ENCODE measurements at places on chromosomes 5 and 9.

- no peak for DNase-seq
Measured at GRCh38 chr5:173114536-173114935, 29.8 kb upstream of the BNIP1 start.

- DNase-seq, result peak; percentile 70
Measured at GRCh38 chr5:73303148-73304079, 130.4 kb downstream of the TMEM174 start.

- peak; percentile 53 for DNase-seq
Measured at GRCh38 chr9:134366223-134367031, 40.2 kb downstream of the RXRA start.

DNA sequence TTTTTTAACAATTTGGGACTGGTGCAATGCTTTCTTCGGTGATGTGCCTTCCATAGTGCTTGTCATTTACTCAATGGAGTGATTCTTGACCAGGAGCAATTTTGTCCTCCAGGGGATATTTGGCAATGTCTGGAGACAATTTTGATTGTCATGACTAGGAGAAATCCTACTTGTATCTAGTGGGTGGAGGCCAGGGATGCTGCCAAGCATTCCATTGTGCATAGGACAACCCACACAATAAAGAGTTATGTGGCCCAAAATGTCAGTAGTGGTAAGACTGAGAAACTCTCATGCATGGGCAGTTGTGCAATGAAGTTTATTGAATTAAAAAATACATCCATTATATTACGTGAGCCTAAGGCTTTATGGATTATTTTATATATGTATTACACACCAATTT, 70.5 kb downstream of the FOCAD start:
- DNase-seq, result no peak

- DNase-seq, result no peak
Measured at GRCh38 chr5:57119031-57119430, 54.8 kb upstream of the GPBP1 start.

DNA sequence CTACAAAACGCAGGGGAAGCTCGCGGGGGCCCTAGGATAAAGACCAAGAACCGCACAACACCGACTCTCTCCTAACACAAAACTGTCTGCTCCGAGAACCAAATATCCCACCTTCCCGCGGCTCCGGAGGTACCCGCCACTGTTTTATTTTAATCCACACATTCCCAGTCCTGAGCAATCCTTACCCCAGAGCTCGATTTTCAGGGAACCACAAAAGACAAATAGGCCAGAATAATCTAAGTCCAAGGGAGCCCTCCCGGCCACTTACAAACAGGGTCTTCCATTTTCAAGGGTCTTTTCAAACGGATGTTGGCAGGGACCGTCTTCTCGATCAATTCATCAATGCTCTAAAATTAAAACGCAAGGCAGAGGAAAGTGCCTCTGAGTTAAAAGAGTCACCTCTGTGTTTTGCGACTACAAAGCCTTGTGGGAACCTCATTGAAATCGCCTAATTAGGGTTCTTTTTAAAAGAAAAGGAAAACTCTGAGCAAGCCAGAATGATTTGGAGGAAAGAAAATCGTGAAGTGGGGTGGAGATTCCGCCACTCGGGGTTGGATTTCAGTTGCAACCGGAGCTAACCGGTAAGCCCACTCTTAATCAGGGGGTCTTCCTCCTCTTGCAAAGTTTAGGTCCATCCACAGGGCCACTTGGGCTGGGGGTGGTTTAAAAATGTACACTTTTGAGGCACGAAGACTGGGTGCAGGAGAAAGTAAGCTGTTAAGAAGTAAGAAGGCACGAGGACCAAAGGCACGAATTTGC, 1.0 kb downstream of the GLDC start:
- peak; percentile 85 for DNase-seq

GRCh38 chr9:137502008-137502911, 43.1 kb upstream of the NSMF start:
- DNase-seq, result no peak

GRCh38 chr5:52988335-52989024, 672 bp upstream of the ITGA2 start:
- DNase-seq, result no peak

DNA sequence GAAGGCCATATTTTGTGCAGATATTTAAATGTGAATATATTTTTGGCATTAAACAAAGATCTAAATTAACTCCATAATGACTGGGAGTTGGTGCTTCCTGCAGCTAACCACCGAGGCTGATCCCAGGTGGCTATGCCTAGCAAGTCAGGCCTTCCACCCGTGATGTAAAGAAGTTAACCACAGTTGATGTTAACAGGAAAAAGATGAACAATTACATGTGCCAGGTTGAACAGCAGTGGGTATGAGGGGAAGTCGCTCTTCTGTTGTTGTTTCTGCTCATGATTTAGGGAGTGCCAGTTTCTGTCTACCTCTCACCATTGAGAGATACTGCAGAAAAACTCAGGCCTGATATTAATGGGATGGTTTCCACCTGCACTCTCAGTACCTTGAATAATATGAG, 334.3 kb downstream of the EBF1 start:
- DNase-seq, result no peak

- no peak for DNase-seq
Measured at GRCh38 chr5:98470747-98471146, 302.7 kb upstream of the RGMB start.

GRCh38 chr5:148986636-148987035, 76.2 kb downstream of the SH3TC2 start:
- DNase-seq, result no peak

GRCh38 chr5:151825445-151825844, 53.7 kb downstream of the G3BP1 start:
- DNase-seq, result peak; percentile 73

DNA sequence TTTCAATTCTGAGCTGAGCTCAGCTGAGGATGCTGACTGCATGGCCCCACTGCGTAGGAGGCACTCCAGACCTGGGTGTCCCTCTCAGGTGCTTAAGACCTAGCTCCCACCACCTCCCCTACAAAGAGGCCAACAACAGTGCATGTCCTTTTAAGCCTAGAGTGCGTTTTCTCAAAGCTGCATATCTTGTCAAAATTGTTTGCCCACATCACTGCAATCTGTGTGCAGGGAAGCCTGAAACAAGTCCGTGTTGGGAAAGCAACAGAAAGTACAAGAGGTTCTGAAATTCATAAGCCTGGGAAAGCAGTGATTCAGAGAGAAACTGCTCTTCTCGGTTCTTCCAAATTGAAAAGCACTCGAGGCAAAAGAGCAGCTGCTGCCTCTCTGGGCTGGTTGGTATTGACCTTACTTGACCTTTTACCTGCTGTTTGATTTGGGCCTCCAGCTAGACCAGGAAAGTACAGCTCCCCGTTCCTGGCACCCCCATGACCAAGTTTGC, 238.4 kb downstream of the NR2F1-AS1 start:
- DNase-seq, result peak; percentile 15

DNA sequence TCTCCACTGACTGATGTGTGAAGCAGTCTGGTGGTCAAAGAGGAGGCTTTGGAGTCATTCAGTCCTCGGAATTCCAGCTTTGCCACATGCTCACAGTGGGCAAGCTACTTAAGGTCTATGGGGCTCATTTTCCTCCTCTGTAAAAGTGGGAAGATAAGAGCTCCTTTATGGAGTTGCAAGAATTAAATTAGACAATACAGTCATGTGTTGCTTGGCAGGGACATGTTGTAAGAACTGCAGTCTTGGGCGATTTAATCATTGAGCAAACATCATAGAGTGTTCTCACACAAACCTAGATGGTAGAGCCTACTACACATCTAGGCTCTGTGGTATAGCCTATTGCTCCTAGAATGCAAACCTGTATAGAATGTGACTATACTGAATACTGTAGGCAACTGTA, 253.9 kb downstream of the SH3GL2 start:
- DNase-seq, result no peak

GRCh38 chr9:104903609-104904008, 24.3 kb downstream of the ABCA1 start:
- peak; percentile 34 for DNase-seq

GRCh38 chr5:154467655-154468354, 10.2 kb downstream of the HAND1 start:
- peak; percentile 86 for DNase-seq

GRCh38 chr5:62315376-62316175, 9.6 kb downstream of the KIF2A start:
- DNase-seq, result no peak

- no peak for DNase-seq
Measured at GRCh38 chr5:56688402-56688801, 126.9 kb upstream of the MAP3K1 start.

DNA sequence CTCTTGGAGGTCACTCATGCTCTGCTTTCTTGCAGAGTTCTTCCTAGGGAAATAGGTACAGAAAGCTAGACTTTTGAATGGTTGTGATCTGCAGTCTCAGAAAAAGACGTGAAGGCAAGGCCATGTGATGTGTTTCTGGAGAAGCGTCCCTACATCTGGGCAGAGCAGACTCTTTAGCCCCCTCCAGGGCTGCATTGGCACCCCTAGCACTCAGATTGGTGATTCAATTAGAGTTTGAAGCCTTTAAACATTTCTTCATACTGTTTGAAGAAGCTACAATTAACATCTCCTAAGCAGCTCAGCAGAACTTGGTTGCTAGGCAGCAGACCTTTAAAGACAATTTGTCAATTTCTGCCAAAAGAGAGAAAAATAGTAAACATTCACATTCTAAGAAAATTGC, 21.6 kb downstream of the JADE2 start:
- no peak for DNase-seq

DNA sequence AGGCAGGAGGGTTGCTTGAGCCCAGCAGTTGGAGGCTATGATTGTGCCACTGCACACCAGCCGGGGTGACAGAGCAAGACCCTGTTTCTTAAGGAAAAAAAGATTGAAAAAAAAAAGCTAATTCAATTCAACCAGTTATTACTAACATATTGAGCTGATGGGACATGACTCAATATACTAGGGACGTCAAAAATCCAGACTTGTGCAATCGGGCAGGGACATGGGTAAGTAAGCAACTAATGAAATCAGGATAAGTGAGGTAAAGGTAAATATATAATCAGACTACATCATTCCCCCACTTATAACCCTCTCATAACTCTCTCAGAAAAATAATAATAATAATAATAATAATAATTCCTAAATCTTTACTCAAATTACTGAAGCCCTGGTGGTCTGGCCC, 975 bp upstream of the HAVCR1 start:
- DNase-seq, result no peak

DNA sequence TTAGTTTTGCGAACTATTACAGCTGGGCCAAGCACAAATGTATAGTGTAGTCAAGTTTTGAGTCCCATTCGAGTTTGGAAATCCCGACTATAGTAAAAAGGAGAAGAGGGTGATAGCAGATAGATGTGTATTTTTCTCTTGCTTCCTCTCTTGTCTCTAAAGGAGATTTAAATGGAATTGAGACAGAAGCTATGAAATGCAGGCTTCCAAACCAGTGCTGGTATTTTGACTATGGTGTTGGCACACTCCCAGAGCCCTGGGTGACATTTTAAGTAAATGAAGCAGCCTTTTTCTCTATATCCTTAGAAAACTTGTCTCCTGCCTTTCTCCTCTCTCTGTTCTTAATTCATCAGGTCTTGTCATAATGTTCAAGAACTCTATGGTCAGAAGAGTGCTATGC, 17.7 kb upstream of the AUH start:
- no peak for DNase-seq

DNA sequence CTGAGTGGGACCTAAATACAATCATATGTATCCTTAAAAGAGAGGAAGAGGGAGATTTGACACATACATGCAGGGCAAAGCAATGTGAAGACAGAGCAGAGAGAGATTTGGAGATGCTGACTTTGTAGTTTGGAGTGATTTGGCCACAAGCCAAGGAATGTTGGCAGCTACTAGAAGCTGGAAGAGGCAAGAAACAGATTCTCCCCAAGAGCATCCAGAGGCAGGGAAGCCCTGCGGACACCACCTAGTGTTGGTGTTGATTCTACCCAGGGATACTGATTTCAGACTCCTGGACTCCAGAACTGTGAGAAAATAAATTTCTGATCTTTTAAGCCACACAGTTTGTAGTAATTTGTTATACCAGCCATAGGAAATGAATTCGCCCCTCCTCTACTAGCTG, 64.9 kb upstream of the OSMR start:
- no peak for DNase-seq

DNA sequence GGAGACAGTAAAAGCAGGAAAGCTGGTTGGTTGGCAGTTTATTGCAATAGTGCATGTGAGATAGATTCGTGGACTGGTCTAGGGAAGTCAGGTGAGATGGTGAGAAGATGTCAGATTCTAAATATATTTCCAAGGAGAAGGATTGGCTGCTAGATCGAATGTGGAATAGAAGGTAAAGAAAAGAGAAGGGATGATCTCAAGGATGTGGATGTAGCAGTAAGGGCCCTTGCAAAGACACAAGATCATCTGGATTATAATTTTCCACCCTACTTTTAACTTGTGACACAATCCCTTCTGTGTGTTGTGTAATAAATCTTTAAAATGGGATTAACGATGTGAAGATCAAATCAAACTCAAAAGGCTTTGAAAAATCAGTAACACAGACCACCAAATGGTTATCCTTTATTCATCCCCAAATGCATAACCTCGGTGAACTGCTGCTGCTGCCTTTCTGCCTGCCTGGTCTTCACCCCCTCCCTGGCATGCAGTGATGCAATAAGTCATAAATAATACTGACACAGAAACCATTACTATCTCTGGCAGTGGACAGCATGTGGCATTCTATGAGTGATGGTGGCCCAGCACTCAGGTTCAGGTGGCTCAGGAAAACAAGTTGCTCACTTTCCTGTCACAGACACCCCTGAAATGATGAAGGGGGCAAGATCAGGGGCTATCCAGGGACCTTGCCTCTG, 178.4 kb downstream of the FAM114A2 start:
- no peak for DNase-seq

GRCh38 chr5:74864823-74865222, 1.4 kb downstream of the FAM169A start:
- no peak for DNase-seq

DNA sequence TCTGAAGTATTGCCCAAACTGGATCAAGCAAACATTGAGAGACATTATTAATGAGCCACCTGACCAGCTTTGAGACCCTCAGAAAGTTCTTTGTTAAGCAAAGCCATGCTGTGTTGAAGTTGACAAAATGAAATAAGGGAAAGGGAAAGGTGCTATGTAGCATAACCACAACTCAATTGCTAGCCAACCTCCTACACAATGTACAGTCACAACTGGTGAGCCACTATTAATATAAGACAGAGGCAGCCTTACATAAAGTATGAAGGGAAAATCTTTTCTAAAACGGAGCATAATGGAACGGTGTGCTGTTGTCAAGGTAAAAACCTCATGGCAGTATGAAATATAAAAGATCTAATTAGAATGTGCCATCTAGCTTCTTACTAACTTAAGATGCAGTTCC, 375.8 kb upstream of the ST8SIA4 start:
- DNase-seq, result no peak

DNA sequence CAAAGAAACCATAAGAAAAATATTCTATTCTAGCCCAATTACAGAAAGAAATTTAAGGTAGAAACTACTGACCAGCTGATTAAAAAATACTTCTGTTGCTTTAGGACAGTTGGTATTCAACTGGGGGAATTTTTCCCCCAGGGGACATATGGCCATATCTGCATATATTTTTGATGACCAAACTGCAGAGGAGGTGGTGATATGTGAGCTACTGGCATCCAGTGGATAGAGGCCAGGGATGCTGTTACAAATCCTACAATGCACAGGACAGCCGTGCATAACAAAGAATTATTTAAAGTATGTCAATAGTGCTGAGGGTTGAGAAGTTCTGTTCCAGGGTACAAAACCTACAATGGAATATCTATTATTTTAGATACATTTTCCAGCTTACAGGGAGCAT, 24.0 kb downstream of the ZFR start:
- no peak for DNase-seq

- no peak for DNase-seq
Measured at GRCh38 chr5:144198386-144198785, 27.7 kb downstream of the KCTD16 start.
